Stimulated activated CD8-positive, alpha-beta memory T cell treated with anti-CD3 and anti-CD28 coated beads, Interleukin-7, amount 100 ng/mL, for 1 hour (primary cell): ENCODE measurements at places on chromosomes 2 and 18.

DNA sequence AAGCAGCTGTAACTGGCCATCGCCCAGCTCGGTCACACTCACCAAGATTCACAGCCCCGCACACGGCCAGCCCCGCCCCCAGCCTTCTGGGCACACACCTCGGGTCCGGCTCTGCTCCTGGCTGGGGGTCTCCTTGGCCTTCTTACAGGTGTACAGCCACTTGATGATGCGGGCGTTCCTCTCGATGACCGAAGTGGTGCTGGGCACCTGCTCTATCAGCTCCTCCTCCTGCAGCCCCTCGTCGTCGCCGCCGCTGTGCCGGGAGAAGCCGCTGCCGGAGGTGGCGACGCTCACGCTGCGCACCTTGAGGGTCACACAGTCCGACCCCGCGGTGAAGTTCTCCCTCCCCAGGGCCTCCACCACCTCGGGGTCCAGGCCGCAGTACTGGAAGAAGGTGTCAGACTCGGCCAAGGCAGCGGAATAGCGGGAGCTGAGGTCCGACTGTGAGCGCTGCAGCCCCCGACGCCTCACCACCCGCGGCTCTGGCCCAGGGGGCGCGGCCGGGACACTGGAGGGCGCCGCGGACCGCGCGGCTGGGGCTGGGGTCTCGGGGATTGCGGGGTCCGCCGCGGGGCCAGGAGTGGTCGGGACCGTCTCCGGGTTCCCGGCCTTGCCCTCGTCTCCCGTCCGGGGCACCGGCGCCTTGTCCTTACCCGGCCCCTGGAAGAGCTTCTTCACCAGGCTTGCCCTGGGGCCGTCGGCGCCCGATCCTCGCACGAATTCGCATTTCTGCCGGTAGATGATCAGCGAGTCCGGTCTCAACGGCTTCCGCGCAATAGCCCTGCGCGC, 769 bp downstream of the FAM110C start:
- no peak for DNase-seq

GRCh38 chr2:164882276-164882675, 40.7 kb upstream of the COBLL1 start:
- no peak for DNase-seq

GRCh38 chr2:196206804-196207203, 35.4 kb upstream of the STK17B start:
- DNase-seq = no peak

- DNase-seq = no peak
Observed at GRCh38 chr2:153106802-153107477, 371.6 kb downstream of the RPRM start.

- no peak for DNase-seq
Observed at GRCh38 chr2:182763311-182763912, 47.4 kb downstream of the DNAJC10 start.
